Liver (tissue), 10 donors: ENCODE measurements at places on chromosomes 5 and 9.
A peak's percentile ranks its signal among the peaks of the same experiment; 100 is the strongest.

- DNase-seq = no peak
Measured at GRCh38 chr9:70092190-70092589, 48.5 kb downstream of the MAMDC2 start.

DNA sequence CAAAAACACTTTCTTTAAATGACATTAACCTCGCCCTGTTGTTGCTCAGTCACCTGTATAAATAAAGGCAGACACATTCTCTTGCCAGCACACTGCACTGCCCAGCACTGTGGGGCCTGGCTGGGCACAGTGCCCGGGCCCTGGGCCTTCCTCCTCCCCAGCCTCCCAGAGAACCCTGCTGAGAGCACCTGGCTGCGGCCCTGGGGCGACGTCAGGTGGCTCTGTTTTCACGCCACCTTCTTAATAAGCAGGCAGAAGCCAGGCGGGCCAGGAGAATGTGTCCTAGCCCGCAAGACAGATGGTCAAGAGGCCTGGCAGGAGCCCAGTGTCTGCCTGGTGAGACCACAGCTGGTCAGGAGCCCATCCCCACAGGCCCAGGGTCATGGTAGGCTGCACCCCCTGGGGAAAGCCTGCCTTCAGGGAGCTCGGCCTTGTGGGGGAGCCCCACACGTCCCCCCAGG is 8.2 kb upstream of the AGPAT2 start:
- DNase-seq = no peak

GRCh38 chr5:75281716-75282465 is 45.2 kb upstream of the ANKRD31 start:
- no peak for DNase-seq

DNA sequence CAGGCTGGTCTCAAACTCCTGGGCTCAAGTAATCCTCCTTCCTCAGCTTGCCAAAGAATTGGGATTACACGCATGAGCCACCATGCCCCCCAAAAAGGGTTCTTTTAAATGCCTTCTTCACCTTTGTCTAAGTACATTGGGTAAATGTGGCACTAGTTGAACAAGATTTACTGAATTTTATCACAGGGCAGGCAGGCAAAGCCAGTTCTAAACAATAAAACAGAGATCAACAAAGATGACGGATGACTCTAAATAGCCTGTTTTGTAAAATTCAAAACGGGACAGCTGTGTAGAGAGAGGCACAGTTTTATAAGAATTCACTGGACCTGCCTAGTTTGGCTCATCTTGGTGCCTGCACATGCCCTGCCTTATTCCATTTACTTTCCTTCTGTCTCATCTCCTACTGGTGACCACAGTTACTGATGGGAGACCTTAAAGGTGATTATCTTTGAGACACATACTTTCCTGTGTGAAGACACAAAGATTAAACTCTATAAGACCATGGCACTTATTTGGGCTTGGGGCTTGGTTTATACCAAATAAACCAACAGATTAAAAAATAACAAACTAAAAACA is 149.6 kb upstream of the DMRT1 start:
- DNase-seq = no peak

- DNase-seq = no peak
Measured at GRCh38 chr9:17782430-17783149, 203.7 kb downstream of the SH3GL2 start.

GRCh38 chr5:307306-307705 is 14.2 kb upstream of the AHRR start:
- DNase-seq = no peak

- DNase-seq = no peak
Measured at GRCh38 chr9:36637491-36638270, 65.0 kb downstream of the MELK start.

- DNase-seq = no peak
Measured at GRCh38 chr5:80936881-80937280, 23.3 kb upstream of the RASGRF2 start.

GRCh38 chr9:37801287-37801850 is 772 bp downstream of the DCAF10 start:
- DNase-seq = peak; percentile 66

DNA sequence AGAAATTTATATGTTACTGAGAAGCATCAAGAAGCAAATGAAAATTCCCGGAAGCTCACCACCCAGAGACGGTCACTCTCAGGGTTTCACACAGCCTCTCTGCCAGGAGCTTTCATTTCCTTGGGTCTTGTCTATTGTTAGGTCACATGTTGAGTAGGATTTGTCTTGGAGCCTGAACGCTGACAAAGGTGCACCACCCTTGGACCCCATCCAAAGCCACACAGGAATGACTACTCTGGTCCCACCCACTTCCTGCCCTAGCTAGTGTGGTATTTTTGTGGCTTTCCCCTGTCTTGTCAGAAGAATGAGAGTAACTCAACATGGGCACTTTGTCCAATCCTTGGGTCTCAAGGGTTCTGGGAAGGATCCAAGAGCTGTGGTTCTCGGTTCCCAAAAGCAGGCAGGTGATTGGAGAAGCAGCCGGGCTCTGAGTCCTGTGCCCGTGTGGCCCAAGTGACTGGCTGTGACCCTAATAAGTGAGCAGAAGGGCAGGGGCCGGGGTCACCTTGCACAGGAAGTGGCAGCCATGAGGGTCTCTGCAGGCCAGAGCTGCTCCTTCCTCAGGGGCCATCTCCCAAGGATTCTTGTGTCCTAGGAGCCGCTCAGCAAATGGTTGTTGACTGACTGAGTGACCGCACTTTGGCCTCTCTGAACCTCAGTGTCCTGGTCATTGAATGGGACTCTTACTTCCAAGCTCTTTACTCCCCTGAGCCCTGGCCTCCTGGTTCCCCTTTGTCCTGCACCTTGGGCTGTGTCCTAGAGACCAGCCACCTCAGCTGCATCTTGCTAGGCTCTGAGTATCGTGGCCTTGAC is 6.9 kb downstream of the FGD3 start:
- DNase-seq = no peak

GRCh38 chr9:91949946-91950664 is at the start of gene ROR2:
TSS of gene ROR2 (minus strand) at chr9:91950228.
- peak; percentile 83 for DNase-seq

DNA sequence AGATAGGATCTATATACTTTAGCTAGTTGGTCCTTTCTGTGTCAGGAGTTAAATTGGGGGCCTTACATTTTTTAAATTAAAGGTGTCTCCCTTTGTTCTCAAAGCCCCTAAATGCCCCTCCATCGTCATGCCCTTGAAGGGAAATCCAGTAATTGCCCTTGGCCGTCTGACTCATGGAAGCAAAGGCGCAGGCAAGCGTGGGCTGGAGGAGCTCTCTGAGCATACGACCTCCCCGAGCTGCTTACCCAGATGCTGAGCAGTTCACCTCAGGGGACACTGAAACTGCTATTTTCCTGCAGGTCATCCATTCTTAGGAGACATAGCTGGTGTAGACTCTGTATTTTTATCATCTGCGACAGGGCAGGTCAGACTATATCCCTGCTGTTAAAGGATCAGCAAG is 23.0 kb downstream of the PCSK1 start:
- no peak for DNase-seq

- no peak for DNase-seq
Measured at GRCh38 chr5:142720641-142721271, 34.9 kb upstream of the FGF1 start.

DNA sequence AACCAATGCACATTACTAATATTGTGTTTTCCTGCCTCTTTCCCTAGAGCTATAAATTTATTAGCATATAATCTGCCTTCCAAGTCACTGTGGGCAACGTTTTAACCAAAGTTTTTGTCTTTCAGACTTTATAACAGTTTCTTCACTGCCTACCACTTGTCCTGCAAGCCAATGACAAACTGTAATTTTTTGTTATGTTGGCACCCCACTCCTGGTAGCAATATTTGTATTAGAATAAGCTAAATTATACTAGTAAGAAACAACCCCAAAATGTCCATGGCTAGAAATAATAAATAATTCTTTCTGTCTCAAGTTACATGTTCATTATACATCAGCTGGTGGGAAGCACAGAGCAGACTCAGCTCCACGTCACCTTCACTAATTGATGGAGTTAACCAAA is 51.7 kb downstream of the ATPSCKMT start:
- DNase-seq = no peak

DNA sequence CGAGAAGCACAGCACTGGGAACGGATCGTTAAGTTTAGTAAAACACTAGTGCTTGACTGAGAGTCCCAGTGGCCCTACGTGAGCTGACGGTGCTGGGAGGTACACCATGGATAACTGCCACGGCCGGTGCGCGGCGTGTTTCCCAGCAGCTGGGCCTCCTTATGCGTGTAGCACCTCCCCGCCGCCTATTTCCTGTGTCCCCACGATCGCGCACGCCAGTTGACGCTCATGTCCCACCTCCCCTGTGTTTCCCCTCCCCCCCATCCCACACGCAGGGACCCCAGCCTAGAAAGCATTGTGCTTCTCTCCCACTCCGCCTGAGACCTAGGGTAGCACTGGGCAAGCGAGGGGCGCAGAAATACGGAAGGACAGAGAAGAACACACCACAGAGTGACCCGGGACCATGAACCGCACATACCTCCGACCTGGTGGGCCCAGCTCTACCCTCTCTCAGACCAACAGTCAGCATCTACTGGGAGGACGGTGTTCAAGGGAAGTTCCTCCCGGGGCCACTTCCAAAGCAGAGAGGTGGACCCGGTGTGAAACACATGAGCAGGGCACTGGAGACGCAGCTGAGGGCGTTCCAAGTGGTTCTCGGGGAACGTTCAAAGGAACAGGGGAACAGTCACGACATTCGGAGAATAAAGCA is 45.6 kb downstream of the DBH start:
- no peak for DNase-seq

- no peak for DNase-seq
Measured at GRCh38 chr5:139670369-139671095, 22.4 kb downstream of the CXXC5 start.

GRCh38 chr5:140258016-140258415 is 44.9 kb downstream of the PFDN1 start:
- DNase-seq = no peak

- no peak for DNase-seq
Measured at GRCh38 chr5:131943916-131944315, 1.5 kb downstream of the MEIKIN start.

DNA sequence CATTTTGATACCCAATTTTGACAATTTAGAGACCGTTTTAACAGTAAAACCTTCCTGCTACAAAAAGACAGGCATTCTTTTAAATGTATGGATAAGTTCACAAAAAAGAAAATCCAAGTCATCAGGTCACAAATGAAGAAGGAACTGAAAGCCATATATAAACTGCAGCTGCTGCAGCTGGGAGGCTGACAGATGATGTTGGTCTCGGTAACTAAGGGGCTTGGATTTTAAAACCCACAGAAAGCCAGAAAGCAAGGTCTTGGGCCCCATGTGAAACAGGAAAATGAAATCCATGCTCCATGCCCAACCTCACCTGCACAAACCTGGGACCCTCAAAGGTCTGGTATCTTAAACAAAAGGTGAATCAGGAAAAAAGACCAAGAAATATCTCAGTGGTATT is 15.7 kb upstream of the C5orf34 start:
- DNase-seq = no peak

GRCh38 chr5:59588922-59589321 is 304.6 kb downstream of the PDE4D start:
- DNase-seq = no peak

GRCh38 chr5:67102708-67103107 is 93.9 kb downstream of the CD180 start:
- no peak for DNase-seq

DNA sequence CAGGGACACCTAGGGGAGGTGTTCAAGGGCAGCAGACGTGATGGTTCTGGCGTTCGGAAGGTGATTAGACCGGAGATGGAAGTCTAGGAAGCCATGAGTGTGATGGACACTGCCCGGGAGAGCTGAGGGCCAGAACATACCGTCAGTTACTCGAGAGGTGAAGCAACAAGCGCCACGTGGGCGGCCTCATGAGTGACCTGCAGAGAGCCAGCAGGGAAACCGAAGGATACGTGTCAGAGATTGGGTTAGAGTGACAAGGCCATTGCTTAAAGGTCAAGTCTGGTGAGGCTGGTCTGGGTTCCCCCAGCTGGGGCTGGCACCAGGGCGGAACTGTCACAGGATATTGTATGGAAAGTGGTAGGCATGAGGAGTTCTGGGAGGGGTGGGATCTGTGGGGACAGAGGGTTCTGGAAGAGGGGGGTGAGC is 60.0 kb downstream of the C9orf50 start:
- DNase-seq = peak; percentile 50

- no peak for DNase-seq
Measured at GRCh38 chr5:7412409-7412808, 16.5 kb downstream of the ADCY2 start.

DNA sequence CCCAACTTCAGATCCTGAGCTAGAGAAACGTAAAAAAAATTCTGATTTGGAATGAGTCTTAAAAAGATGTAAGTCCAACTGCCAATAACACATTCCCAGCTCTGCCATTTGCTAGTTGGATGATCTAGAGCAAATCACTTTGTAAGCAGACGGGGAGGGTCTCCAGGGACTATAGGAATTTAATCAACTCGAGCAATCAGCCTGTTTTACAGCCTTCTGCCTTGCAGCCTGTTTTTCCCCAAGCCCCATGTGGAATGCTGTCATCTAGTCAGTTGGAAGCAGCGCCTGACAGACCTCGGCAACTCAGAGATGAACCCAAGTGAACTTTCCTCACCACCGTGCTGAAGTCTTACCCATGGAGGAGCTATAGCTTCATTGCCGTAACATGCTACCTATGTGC is 34.8 kb upstream of the HRH2 start:
- no peak for DNase-seq

- no peak for DNase-seq
Measured at GRCh38 chr9:114958021-114958843, 27.8 kb upstream of the TNFSF8 start.

GRCh38 chr9:107948601-107949000 is 459.0 kb upstream of the KLF4 start:
- DNase-seq = no peak

GRCh38 chr5:86879086-86879485 is 261.3 kb downstream of the COX7C start:
- no peak for DNase-seq

DNA sequence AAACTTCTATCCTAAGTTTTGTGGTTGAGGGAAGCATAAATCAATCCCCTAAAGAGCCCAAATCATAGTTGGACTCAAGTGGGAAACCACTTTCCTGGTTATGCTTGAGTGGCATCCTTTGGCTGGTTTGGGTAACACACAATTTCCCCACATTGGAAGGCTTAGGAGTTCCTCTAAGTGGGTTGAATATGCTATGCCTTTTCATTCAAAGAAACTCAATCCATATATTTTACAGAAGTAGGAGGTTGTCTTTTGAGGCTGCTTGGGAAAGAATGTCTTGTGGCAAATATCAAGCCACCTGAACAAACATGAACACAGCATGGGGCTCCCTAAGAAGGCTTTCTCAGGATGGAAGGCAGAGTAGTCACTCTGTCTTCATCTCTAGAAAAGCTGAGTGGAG is 121.1 kb downstream of the SPATA31D1 start:
- no peak for DNase-seq
